ENCODE measurements at places on chromosomes 1 and 21.

GRCh38 chr1:26728645-26729044 is 32.8 kb downstream of the ARID1A start:
- no peak for DNase-seq

DNA sequence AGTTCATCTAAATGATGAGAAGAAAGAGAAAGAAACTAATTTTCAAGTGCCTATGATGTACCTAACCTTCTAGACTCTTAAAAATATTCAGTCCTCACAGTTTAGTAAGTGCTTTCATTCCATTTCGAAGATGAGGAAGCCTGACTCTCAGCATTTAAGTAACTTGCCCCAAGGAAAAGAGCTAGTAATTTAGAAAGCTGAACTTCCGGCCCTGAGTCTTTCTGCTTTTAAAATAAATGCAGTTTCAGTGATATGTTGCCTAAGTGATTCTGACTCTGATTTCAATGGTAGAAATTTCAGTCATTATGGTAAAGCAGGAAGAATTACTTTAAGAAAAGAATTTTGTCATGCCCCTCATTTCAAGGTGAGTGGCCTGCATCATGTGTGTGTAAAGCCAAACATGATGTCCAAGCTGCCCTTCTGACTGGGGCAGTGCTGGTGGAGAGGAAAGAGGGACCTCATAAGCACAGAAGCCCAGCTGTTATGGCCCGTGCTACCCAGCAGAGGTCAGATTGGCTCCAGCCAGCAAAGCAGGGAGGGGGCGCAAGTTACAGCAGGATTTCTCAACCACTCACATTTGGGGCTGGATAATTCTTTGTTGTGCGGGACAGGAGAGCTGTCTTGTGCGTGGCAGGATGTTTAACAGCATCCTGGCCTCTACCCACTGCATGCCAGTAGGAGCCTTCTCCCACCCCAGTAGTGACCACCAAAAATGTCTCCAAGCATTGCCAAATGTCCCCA is 10.7 kb downstream of the ATP1A4 start:
- DNase-seq, result no peak

DNA sequence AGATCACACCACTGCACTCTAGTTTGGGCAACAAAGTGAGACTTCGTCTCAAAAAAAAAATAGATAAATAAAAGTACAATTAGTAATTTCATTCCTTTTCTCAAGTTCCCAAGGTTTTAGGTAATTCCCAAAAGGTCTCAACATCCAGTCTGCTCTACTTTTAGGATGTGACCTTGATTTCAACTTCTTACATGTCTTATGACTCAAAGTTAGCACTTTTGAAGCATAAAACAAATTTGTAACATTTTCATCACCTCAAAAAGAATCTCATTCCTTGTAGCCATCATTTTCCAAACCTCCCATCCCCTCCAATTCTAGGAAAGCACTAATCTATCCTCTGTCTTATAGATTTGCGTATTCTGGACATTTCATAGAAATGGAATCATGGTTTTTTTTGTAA is 32.2 kb downstream of the SNX27 start:
- no peak for DNase-seq

GRCh38 chr1:89870998-89871397 is 50.2 kb downstream of the LRRC8D start:
- no peak for DNase-seq

GRCh38 chr1:244836584-244836983 is 1.1 kb downstream of the COX20 start:
- no peak for DNase-seq

DNA sequence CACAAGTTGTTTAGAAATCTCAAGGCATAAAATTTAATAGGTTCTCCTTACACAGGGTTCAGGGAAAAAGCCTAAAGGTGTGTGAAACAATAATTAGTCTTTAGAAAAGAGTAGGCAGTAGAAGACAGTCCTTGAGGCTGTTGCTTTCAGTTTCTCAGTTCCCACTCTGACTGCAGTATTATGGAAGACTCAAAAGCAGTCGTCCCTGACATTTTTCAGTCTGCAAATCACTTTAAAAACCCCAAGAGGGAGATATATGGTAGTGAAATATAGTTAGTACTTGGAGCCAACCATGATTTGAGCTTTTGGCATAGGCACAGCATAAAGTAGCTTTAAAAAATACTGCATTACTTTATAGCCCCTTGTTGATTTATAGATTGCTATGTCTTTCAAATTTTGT is 299.7 kb downstream of the OLFM3 start:
- no peak for DNase-seq

- no peak for DNase-seq
Observed at GRCh38 chr1:94218332-94218731, 19.1 kb downstream of the ARHGAP29 start.

- DNase-seq, result no peak
Observed at GRCh38 chr1:155962599-155963211, 15.6 kb downstream of the ARHGEF2 start.

- DNase-seq, result no peak
Observed at GRCh38 chr21:15306271-15306670, 241.5 kb upstream of the NRIP1 start.

- no peak for DNase-seq
Observed at GRCh38 chr1:217027403-217028080, 304.3 kb upstream of the ESRRG start.

GRCh38 chr1:99264201-99265021 is at the start of gene PLPPR4:
Gene PLPPR4 (plus strand): TSS chr1:99264492. CDS start chr1:99264594, 102 bp downstream.
- DNase-seq, result no peak

- no peak for DNase-seq
Observed at GRCh38 chr1:33347650-33347992, 26.7 kb upstream of the A3GALT2 start.

DNA sequence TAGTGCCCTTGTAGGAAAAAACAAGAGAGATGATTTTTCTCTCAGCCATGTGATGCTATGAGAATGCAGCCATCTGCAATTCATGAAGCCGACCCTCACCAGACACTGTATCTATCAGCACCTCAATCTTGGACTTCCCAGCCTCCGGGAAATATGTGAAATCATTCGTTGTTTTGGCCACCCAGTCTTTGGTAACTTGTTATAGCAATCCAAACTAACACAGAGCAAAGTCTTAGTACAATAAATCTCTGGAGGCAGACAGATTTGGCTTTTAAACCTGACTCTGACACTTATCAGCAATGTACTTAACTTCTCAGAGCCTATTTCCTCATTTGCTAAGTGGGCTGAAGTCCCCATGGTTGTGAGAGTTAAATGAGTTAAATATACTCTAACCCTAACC is 5.1 kb upstream of the MED18 start:
- no peak for DNase-seq

Data from activated CD8-positive, alpha-beta memory T cell treated with anti-CD3 and anti-CD28 coated beads for 1 hour (primary cell).